ENCODE measurements at places on chromosomes 7 and 10. TPM values are rescaled to one million over a fixed set of nuclear protein-coding genes. Genes with fewer than 3 reads are reported as not detected.

GRCh38 chr7:35781767-35782515, 18.9 kb upstream of the SEPTIN7 start:
- no peak for DNase-seq

CCDC136 gene
- total RNA-seq: 51.2 TPM

DNA sequence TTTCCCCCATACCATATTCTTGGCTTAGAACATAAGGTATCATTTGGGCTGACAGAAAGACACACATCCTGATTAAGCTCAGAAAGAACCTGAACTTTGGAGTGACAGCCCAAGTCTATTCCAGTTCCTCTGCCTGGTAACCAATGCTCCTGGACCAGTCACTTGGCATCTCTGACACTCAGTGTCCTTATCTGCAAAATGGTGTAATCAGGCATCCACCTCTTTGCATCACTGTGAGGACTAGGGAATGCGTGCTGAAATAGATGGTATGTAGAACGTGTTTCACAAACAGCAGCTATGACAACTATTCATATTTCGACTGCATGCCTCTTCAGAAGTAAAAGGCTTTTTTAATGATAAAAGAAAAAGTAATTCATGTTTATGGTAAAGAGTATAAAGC, 26.2 kb upstream of the PIK3AP1 start:
- no peak for DNase-seq

STEAP4 gene
- not detected for total RNA-seq

- DNase-seq: no peak
These were observed 15.0 kb downstream of the DAGLB start for GRCh38 chr7:6432781-6433180.

DNA sequence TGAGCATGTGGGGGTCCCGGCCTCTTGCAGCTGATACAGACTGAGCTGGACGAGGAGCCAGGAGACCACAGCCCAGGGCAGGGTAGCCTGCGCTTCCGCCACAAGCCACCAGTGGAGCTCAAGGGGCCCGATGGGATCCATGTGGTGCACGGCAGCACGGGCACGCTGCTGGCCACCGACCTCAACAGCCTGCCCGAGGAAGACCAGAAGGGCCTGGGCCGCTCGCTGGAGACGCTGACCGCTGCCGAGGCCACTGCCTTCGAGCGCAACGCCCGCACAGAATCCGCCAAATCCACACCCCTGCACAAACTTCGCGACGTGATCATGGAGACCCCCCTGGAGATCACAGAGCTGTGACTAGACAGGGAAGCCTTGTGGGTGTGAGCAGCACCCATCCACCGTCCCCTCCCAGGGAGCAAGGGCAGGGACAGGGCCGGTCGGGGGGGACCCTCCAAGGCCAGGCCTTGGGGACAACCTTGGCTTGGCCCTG, 36.1 kb downstream of the PSAP start:
- peak; percentile 76 for DNase-seq

- DNase-seq: no peak
These were observed 350.4 kb downstream of the RPS24 start for GRCh38 chr10:78384049-78384431.

GRCh38 chr7:716222-716621, 10.3 kb upstream of the DNAAF5 start:
- DNase-seq: no peak

Measured in endodermal cell (in vitro differentiated cells).